Activated T-helper 2 cell treated with anti-CD3 and anti-CD28 coated beads, Interferon-gamma antibody, Interleukin-2, Interleukin-4, amounts not matched to agents 10 μg/mL and 5 μg/mL and 100 μg/mL, durations not matched to agents 14 hours and 24 hours and 36 hours (primary cell): ENCODE measurements at places on chromosomes 11 and 22. TPM values are rescaled to one million over a fixed set of nuclear protein-coding genes. Genes with fewer than 3 reads are reported as not detected.
A peak's percentile ranks its signal among the peaks of the same experiment; 100 is the strongest.

GRCh38 chr22:20080445-20080775 is 369 bp downstream of the DGCR8 start:
- peaks cover 17% of the 10 kb centered on the region for H3K36me3 ChIP-seq
- H3K4me3 ChIP-seq = peak overlapping the region; percentile 88
- peaks cover 25% of the 10 kb centered on the region for H3K4me1 ChIP-seq
- DNase-seq = peak; percentile 72

DNA sequence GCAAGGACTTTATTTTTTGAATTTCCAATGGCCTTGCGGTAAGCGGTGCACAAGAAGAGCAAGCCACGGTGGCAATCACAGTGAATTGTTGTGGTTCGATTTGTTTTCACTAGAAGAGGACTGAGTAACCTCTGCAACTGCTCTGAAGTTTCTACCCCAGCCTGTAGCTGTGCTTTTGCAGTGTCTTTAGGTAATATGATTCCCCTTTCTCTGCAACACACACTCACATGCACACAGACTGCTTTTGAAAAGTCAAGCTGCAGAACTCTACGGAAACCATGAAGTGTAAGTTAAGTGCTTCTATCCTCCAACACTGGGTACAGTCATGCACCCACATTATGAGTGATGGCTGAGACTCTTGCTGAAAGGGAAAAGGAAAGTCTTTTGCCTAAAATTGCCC is 38.4 kb downstream of the CD44 start:
- H3K27me3 ChIP-seq = no peaks in the 10 kb centered on the region
- peak; percentile 52 for DNase-seq
- no peak overlapping the region for H3K4me3 ChIP-seq
- peak overlapping the region; percentile 78 for H3K27ac ChIP-seq
- peaks cover 85% of the 10 kb centered on the region for H3K4me1 ChIP-seq
- H3K36me3 ChIP-seq = peaks cover 79% of the 10 kb centered on the region

DNA sequence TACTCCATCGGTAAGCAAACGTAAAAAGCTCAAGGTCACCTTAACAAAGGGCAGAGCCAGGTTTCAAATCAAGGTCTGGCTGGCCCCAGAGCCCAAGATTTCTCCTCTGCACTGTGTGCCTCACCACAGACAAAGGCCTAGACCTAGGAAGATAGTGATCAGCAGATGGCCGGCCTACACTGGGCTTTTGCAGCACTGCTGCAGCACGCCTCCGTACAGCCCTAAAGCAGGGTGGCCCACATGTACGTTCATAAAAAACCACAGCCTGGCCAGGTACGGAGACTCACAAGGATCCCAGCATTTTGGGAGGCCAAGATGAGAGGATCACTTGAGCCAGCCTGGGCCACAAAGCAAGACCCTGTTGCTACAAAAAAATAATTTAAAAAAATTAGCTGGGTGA is 106.3 kb upstream of the PITPNB start:
- no peaks in the 10 kb centered on the region for H3K4me1 ChIP-seq
- H3K27me3 ChIP-seq = no peaks in the 10 kb centered on the region
- no peak overlapping the region for H3K27ac ChIP-seq

DNA sequence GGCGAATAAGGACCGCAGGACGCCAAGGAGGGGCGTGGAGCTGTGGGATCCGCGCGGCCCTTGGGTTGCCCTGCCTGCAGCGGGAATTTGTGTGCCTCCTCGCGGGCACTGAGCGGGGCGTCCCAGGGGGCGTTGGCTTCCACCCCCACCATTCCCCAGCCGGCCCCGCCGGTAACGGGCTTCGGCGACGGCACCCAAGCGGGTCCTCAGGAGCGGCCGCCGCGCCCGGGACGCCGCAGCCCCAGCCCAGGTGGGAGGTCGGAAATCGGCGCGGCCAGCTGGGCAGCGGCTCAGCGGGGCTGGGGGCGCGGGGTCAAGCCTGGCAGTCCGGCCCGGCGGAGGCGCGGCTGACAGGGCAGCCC is 320 bp downstream of the CLTCL1 start:
- H3K4me1 ChIP-seq = peaks cover 12% of the 10 kb centered on the region
- DNase-seq = peak; percentile 25
- no peak overlapping the region for H3K27ac ChIP-seq
- peak overlapping the region; percentile 72 for H3K4me3 ChIP-seq

DNA sequence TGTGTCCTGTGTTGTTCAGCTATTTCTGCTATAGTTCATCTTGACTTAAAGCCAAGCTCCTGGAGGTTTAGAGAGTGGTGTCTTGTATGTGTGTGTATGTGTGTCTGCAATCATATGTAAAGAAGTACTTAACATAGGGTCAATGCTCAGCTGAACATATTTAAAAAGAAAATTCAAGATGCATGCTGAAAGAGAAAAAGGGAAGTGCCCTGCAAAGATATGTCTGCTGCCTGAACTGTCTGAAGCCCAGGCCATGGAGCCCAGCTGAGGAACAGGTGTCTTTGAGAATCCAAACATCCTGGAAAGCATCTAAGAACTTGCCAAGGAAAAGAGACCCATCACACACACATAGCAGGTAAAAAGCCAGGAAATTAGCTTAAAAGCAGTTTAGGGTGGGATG is 6.6 kb downstream of the TCN1 start:
- H3K4me3 ChIP-seq = no peak overlapping the region
- H3K36me3 ChIP-seq = peaks cover 22% of the 10 kb centered on the region
- DNase-seq = no peak
- H3K27me3 ChIP-seq = no peaks in the 10 kb centered on the region
- peaks cover 43% of the 10 kb centered on the region for H3K4me1 ChIP-seq

- no peak overlapping the region for H3K27ac ChIP-seq
- peaks cover 30% of the 10 kb centered on the region for H3K4me1 ChIP-seq
- H3K4me3 ChIP-seq = no peak overlapping the region
- DNase-seq = no peak
- H3K27me3 ChIP-seq = no peaks in the 10 kb centered on the region
Observed at GRCh38 chr11:73757598-73757997, 3.3 kb downstream of the RAB6A start.

The LMO1 gene
- total RNA-seq = not detected in 2 replicates

GRCh38 chr11:69538854-69539253 is 57.4 kb downstream of the LINC01488 start:
- peaks cover 2% of the 10 kb centered on the region for H3K27me3 ChIP-seq
- no peak overlapping the region for H3K27ac ChIP-seq
- H3K4me1 ChIP-seq = no peaks in the 10 kb centered on the region
- H3K36me3 ChIP-seq = no peaks in the 10 kb centered on the region
- DNase-seq = no peak

DNA sequence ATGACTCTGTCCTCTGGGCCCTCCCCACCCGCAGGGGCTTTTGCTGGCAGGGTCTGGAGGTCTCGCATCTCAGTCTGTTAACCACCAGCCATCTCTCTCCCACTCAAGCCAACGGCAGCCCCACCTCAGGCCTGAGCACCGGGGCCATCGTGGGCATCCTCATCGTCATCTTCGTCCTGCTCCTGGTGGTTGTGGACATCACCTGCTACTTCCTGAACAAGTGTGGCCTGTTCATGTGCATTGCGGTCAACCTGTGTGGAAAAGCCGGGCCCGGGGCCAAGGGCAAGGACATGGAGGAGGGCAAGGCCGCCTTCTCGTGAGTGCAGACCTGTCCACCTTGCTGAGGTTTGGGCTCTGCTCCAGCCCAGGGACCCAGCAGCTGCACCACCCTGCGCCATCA is 44.3 kb upstream of the TTC12 start:
- peaks cover 2% of the 10 kb centered on the region for H3K27me3 ChIP-seq
- no peak overlapping the region for H3K27ac ChIP-seq
- no peaks in the 10 kb centered on the region for H3K36me3 ChIP-seq
- DNase-seq = no peak
- H3K4me1 ChIP-seq = no peaks in the 10 kb centered on the region

DNA sequence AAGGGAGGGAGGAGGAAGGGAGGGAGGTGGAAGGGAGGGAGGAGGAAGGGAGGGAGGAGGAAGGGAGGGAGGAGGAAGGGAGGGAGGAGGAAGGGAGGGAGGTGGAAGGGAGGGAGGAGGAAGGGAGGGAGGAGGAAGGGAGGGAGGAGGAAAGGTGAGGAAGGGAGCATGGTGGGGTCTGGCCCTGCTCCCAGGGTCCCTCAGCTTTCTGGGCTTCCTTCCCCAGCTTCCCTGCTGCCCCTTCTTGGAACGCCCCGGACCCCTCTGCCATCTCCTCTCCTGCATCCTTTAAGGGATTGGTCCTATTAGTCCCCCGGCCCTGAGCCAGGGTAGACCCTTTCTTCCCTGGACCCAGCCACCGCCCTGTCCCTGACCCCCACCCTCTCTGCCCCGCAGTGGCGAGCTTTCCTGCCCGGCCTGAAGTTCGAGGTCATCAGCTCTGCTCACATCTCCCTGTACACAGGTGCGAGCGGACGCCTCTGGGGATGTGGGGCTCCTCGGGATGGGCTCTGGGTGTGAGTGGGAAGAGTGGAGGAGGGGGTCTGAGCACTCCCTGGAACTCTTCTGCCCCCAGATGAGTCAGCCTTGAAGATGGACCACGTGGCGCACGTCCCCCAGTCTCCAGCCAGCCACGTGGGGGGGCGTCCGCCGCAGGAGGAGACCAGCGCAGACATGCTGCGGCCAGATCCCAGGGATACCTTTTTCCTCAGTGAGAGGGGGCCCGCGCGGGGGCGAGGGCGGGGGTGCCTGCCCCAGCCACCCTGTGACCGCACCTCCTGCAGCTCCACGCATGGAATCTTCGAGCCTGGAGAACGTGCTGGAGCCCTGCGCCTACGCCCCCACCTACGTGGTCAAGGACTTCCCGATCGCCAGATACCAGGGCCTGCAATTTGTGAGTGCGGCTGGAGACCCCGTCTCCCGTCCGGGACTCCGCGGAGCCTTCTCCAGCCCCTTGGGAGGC is 6.0 kb downstream of the B4GALNT4 start:
- no peaks in the 10 kb centered on the region for H3K36me3 ChIP-seq
- peaks cover 11% of the 10 kb centered on the region for H3K27me3 ChIP-seq
- H3K27ac ChIP-seq = no peak overlapping the region
- no peak overlapping the region for H3K4me3 ChIP-seq
- H3K4me1 ChIP-seq = peaks cover 2% of the 10 kb centered on the region

The KRTAP5-1 gene
- not detected in 2 replicates for total RNA-seq
